ENCODE measurements at places on chromosomes 5 and 9.

GRCh38 chr5:1359713-1360112, 14.8 kb upstream of the CLPTM1L start:
- no peak for DNase-seq

GRCh38 chr5:36938129-36938528, 61.6 kb downstream of the NIPBL start:
- no peak for DNase-seq

DNA sequence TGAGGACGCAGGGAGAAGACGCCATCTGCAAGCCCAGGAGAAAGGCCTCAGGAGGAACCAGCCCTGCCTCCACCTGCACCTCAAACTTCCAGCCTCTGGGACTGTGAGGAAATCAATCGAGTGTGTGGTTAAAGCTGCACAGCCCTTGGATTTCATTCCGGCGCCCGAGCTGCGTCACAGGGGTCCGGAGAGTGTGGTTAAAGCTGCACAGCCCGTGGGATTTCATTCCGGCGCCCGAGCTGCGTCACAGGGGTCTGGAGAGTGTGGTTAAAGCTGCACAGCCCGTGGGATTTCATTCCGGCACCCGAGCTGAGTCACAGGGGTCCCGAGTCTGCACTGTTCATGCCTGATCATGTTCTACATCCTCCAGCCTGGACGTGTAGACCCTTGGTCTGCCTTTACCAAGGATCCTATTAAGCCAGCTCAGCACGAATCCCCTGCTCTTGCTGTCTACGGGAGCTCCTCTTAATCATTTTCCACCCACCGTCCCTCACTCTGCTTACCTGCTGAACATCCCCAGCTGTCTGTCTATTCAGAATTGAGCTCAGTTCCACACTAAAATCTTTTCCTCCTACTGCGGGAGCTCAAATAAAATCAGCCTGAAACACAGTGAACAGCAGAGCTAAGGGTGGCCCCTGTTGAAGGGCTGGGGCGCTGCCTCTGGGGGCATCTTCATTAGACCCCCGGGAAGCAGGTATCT, 73.0 kb upstream of the OLFM1 start:
- no peak for DNase-seq

- no peak for DNase-seq
Measured at GRCh38 chr5:174723979-174724483, 351 bp upstream of the MSX2 start.

- no peak for DNase-seq
Measured at GRCh38 chr5:179802207-179802883, 4.3 kb downstream of the MGAT4B start.

All from effector CD4-positive, alpha-beta T cell (primary cell).